ENCODE measurements at places on chromosomes 3 and 15. TPM values are rescaled to one million over a fixed set of nuclear protein-coding genes. Genes with fewer than 3 reads are reported as not detected.

ITIH4 gene
- total RNA-seq, result 1.5 TPM

DNA sequence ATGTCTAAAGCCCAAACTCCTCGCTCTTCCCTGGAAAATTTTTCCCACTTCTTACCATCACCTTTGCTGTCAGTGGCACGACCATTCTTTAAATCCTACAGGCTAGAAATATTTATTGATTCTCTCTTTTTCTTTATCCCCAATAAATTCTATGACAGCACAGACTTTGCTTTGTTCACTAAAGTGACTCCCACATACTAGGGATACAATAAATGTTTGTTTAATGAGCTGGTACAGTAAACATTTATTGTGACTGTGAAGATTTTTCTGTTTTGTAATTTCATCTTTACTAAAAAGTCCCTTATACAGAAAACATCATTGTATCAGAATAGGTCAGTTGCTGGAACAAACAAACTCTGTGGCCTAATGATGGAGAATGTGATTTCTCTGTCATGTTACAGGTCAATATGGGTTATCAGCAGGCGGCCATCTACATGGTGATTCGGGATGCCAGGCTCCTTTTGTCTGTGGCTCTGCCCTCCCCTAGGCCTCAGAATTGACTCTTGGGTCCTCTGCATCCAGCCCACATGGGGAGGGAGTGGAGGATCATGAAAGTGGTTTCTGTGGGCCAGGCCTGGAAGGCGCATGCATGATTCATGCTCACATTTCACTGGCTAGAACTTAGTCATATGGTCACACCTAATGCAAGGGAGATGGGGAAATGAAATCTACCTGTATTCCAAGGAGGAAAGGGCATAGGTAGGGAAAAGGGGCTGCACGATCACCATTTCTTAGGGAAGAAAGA is 22.7 kb upstream of the KNG1 start:
- DNase-seq, result no peak

DNA sequence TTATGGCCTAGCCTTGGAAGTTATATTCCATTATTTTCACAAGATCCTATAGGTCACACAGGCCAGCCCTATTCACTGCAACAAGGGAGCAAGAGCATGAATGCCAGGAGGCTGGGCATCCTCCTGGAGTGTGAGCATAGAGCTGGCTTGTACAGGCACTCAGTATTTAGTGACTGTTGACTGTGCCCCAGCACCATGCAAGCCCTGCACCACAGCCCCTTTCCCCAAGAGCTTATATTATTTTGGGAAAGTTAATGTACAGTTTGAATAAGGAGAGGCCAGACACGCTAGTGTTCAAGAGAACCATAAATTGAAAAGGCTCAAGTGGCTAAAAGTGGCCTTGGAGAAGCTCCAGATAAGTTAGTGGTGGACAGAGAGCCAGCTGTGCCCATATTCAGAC is 32.3 kb upstream of the TSEN2 start:
- DNase-seq, result no peak

DNA sequence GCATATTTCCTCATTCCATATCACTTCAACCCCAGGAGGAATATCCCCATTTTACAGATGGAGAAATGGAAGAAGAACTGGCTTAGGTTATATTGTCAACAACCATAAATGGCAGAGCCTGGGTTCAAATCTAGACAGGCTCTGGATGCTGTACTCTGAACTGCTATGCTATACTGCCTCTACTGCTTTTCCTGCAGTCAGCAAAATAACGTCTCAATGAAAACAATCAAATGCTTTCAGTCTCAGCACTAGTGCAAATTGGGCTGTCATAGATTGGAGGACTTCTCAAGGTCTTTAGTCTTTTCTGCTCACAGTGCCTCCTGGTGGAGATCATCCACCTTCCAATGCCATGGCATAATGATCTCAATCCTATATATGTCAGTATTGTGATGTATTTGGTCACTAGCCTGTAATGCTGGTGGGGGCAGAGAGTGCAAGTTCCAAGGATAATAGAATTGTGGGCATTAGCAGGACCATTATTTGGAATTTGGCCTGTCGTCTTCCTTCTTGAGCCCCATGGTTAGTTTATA is 285.0 kb downstream of the CLSTN2 start:
- no peak for DNase-seq

DNA sequence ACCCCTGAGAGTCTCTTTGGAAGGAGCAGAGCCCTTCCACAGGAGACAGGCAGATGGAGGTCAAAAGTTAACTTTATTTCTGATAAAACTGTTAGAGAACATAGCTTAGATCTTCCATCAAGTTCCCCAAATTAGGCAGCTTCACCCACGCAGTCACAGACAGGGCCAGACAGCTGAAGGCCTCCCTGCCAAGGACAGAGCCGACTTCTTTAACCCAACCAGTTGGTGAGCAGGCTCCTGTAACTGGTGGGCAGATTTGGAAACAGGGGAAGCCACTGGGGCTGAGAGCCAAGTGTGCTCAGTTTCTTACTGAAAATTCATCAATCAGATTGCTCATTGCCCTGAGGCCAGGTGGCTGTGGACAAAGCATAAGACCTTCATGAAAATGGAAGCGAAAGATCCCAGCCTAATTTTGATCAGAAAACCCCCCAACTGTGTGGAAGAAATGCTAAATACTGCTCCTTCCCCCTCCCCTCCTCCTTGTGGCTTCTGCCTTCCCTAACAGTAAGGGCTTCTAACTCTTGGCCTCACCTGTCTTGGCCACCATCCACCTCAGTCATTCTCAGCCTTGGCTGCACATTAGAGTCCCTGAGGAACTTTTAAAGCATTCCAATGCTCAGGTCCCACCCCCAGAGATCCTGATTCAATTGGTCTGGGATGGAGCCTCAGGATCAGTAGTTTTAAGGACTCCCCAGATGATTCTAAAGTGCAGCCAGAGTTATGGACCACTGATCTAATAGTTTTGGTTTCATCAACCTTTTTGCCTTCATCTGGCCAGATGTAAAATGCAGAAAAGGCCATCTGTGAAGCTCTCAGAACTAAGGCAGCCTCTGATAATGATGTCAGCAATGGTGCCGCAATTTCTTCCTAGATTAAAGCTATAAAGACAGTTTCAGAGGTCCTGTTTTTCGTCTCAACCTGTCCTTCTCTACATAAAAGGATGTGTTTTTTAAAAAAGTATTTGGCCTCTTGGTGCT is 11.5 kb downstream of the CLRN1 start:
- DNase-seq, result no peak
